ENCODE measurements at places on chromosomes 11 and 22. TPM values are rescaled to one million over a fixed set of nuclear protein-coding genes. Genes with fewer than 3 reads are reported as not detected.
A peak's percentile ranks its signal among the peaks of the same experiment; 100 is the strongest.

DNA sequence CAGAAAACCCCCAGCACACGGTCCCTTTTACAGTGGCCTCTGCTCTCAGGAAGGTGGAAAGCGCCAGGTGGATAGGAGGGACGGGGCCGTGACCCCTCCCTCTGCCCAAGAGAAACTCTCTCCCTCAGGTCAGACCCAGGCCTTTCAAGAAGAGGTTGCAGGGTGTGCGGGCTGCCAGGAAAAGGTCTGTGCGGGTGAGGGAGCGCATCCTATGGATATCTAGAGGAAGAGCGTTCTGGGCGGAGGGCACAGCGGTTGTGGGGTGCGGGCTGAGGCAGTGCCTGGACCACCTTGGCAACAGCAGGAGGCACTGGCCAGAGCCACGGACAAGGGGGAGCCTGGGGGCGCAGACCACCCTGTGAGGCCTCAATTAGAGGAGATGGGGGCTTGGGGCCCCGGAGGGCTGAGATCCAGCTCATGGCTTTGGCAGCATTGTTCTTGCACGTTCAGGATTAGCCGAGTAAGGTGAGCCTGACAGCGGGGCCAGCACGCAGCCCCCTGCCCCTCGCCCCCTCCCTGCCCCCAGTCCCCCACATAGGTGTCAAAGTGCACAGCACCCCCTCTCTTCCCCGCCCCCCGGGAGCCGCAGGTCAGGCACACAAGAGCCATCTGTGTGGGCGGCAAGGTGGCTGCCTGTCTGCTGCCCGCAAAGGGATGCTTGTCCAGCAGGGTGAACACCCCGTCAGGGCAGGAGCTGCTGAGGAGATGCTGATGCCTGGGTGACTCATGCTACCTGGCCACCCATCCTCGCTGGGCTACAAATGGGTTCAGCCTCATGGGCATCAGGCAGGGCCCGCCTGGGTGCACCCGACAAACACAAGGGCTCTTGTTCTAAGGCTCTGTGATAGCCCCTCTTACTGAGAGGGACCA is 92.8 kb upstream of the KCNQ1OT1 start:
- DNase-seq = no peak

DNA sequence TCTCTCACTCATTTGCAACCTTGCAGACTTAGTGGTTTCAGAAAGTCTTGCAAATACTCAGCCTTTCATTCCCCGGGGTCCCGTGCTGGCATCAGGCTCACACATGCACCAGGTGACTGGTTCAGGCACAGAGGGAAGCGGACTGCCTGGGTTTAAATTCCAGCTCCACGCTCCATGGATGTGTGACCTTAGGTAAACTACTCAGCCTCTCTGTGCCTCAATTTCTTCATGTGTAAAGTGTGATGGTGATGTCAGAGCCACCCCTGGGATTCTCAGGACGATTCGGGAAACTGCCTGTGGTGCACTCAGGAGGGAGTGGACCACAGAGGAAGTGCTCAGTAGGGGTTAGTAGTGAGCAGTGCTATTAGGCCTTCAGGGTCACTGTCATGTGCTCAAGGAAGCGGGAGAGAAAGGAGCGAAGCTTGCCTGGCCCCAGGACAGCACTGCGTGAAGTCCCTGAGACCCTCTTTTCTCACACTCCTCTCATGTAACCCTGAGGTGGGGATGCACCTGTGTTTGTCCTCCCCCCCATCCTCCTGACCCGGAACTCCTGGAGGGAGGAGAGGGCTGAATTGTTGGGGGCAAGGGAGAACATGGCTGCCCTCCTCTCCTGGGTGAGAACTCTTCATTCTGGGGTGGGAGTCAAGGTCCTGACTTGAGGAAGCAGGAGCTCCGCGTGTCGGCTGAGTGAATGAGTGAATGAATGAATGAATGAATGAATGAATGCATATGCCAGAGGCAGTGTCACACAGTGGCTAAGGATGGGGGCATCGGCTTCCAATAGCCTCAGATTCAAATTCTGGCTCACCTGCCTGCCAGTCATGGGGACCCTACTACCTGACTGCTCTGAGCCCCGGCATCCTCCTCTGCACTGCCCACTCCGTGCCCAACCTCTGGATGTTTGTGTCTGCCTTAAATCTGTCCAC is 14.4 kb upstream of the UPK3A start:
- DNase-seq = no peak

DNA sequence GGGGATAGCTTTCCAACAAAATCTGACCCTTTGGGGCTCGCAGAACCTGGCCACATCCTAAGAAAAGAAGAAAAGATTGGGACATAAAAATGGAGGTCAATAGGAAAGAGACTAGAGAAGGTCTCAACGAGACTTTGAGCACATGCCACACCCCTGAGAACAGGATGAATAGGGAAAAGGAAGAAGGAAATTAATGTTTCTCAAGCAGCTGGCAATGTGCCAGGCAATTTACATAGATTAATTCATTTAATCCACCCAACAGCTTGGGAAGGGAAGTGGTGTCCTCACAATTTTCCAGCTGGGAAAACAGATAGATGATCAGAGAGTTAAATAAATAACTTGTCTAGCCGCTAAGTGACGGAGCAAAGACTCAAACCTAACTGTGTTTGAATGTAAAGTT is 50.7 kb downstream of the PAMR1 start:
- DNase-seq = no peak

DNA sequence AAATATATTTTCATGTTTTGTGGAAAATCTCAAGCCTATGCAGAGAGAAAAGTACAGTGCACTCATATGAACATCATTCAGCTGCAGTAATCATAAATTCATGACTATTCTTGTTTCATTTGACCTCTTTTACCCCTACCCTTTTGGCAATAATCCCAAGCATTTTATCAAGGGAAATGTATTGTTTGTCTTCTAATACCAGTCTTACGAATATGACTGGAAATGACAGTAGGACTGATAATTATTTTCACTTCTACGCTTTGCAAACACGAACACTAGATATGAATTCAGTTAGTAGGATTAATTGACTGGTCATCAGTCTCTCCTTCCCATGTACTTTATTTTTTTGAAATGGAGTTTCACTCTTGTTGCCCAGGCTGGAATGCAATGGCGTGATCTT is 90.3 kb downstream of the MTMR3 start:
- no peak for DNase-seq

GRCh38 chr11:73126804-73127480 is 15.2 kb downstream of the FCHSD2 start:
- DNase-seq = no peak

- DNase-seq = no peak
These were observed 3.9 kb downstream of the P2RY2 start for GRCh38 chr11:73221996-73222395.

MMP7 gene
- total RNA-seq = not detected

OR52E5 gene
- not detected for total RNA-seq

DNA sequence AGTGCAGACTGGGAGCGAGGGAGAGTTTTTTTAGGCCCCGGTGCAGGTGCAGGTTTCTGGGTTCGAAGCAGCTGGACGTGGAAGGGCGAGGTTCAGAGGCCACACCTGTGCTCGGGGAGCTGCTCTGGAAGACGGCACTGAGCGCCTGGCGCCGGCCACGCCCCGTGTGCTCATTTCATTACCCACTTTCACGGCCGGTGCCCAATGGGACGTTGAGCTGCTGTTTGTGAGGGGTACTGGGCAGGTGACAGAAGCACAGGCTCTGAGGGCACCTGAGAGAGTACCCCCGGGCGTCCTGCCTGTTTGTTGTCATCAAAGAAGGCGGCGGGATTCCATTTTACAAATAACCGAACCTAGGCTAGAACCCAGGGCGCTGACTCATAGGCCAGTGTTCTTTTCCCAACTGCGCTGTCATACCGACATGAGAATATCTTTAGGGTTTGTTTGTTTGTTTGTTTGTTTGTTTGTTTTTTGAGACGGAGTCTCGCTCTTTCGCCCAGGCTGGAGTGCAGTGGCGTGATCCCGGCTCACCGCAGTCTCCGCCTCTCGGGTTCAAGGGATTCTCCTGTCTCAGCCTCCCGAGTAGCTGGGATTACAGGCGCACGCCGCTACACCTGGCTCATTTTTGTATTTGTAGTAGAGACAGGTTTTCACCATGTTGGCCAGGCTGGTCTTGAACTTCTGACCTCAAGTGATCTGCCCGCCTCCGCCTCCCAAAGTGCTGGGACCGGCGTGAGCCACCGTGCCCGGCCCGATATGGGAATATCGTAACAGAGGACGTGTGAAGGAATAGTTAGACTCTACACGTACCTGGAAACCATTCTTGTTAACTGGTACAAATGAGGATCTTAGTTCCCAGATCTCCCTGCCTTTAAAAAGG is 16.6 kb upstream of the SPTBN2 start:
- DNase-seq = peak; percentile 59

FAU gene
- total RNA-seq = 165 TPM

PRDX5 gene
- total RNA-seq = 68.8 TPM

- no peak for DNase-seq
These were observed 4.0 kb upstream of the PRDM11 start for GRCh38 chr11:45142241-45143055.

DNA sequence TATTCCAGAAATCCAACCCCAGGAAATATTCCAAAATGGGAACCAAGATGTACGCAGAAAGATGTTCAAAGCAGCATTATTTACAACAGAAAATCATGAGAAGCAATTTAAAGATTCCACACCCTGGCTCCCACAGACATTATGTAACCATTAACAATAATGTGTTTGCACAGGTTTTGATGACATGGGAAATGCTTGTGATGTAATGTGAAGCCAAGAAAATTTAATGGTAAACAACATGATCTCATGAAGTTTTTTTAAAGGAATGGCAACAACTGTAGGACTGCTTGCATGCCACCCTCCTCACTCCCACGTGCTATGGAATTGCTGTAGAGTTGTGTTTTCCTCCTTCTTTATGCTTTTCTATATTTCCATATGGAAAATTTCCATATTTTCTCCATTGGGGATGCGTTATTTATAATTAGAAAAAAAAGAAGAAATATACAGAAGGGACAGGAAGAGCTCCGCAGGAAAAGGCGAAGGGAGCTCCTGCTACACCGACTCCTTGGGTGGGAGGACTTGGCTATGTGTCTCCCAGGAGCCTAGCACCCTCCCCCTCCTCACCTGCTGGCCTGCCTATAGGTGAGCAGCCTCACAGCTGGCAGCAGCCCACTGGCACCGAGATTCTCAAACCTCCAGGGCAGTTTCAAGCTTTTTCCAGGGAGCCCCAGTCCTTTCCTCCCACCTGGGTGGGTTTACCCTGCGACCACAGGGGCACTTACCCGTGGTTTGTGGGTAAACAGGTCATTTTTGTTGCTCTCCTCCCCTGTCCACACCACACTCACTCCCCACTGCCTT is 20.9 kb downstream of the LRFN4 start:
- DNase-seq = no peak

DNA sequence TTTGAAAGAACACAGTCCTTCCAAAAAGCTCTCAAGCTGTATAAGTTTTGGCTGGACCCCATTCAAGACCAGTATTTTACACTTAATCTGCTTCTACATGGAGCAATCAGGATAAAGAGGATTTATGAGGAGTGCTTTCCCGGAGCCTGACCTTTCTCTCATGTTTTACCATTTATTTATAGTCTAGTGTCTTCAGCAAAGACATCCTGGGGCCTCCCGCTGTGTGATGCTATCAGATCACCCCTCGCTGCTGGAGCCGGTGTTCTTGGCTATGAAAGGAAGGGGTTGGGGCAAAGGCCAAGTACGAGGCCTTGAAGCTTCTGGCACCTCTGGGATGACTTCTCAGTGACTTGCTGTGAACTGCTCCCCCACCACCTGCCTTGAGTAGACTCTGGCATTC is 189.6 kb downstream of the ADAMTS15 start:
- DNase-seq = no peak

C11orf86 gene
- total RNA-seq = not detected

SLC29A2 gene
- total RNA-seq = 1.2 TPM

CENPM gene
- total RNA-seq = 12.2 TPM

DNA sequence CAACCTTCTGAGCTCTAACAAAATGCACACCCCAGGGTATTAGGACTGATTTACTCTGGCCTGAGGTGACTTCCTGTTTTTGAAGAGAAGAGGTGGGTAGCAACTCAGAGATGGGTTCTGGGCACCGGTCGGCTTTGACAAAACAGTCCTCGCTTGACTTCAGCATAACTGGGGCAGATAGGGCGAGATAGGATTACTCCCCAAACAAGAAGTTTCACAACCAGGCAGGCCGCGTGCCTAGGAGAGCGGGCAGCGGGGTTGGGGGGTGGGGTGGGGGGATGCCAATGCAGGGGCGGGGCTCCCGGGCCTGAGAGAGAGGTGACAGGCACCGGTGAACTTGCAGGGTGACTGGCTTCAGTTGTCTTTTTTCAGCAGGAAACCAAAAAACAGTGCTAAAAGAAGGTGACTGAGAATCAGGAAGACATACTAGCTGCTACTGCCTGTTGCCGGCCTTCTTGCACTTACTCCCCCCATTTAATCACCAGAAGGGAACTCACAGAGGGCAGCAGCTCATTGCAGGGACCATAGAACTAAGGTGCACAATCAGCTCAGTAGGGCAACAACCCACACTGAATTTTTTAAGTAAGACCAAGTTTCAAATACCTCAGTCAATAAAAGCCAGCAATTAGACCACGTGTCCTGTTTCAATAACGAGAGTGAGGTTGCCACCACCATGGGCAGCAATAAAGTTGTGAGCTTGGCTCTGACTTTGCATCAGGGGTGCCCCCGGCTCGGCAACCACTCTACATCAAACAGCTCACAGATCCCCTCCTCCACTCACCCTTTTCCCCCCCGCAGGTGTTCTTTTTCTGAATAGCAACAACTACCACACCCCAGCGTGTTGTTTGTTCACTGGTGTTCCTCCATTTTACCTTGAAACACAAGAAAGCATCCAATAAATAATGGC is 37.2 kb upstream of the ETS1 start:
- DNase-seq = no peak

BTG4 gene
- total RNA-seq = not detected

MAP6 gene
- total RNA-seq = 92.6 TPM

DNA sequence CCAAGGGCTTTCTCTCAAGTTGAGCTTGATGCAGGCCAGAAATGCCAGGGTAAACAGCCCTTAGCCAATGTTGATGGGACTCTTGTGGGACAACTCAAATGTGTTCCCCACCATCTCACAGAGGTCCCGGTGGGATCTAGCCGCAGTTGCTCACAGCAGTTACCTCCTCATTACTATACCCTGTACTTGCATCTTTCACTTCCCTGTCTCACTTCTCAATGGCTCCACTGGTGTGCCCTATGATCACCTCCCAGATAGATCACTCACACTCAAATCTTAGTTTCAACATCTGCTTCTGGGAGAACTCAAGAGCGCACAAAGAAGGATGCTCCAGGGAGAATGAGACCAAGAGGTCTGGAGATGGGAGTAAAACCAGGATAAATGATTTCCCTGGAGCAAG is 47.0 kb downstream of the RCN1 start:
- no peak for DNase-seq

SPDYC gene
- not detected for total RNA-seq

DNA sequence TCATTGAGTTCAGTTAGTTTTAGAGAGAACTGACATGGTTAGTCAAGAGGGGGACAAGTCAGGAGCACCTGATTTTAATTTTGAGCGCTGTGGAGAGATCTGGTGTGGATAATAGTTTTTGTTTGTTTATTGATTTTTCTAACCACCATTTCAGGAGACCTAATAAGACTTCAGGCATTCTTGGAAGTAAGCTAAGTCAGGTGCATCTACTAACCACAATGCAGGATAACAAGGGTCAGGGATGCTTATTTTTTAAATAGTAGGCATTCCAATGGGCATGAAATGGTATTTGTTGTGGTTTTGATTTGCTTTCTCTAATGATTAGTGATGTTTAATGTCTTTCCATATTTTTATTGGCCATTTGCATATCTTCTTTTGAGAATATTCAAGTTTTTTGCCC is 212.1 kb downstream of the NAV2 start:
- DNase-seq = no peak
